ENCODE measurements at places on chromosomes 2 and 18.

DNA sequence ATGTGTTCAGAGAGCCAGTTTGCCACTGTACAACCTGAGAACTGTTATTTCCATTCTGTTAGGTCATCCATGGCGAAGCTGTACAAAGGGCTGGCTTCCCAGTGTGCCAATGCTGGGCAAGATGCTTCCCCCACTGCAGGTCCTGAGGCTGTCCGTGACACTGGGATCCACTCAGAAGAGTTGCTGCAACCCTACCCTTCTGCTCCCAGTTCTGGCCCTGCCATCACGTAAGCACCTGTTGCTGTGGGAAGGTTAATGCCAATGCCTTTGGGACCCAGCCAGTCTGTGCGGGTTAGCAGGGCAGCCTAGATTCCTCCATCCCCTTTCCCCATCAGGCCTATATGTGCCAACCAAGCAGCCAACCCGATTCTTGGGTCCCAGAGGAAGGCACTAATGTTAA lies 68.3 kb downstream of the ARHGEF33 start:
- no peak for DNase-seq

DNA sequence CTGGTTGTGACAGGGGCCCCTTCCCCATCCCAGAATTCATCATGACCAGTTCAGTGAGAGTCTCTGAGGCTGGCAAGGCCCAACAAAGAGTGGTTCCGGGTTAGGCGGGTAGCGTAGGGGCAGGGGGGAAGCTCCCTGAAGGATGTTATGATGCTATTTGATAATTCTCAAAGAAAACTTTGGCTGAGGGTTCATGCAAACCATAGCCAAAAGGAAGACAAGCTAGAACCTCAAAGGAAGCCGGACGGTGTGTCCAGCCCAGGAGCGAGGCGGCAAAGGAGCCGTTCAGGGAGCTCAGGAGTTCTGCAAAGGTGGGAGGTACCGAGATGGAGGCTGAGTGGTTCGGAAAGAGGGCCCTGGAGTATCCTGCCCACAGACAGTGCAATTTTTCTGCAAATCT lies 226.8 kb upstream of the RAB6C start:
- DNase-seq, result no peak

- no peak for DNase-seq
These were observed 642.0 kb upstream of the FSHR start for GRCh38 chr2:49796266-49796665.

- no peak for DNase-seq
These were observed 400.7 kb downstream of the NBAS start for GRCh38 chr2:15160201-15160991.

DNA sequence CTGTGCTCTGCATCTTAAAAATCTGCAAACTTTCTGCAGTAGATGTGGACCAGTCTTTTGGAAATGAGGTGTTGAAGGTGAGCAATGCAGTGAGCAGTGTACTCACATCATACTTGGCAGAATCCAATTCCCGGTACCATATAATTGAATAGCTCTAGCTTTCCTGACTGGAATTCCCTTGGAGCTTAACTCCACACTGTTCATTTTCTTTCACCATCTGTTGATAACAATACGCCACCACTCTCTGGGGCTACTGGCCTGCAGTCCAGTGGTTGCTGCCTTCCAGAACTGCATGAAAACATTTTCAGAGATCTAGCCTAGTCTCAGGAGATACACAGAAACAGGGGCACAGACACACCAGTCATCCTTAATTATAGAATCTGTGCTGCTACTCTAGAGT lies 820.0 kb upstream of the NXPH2 start:
- DNase-seq, result no peak

GRCh38 chr2:203997481-203997880 lies 60.9 kb downstream of the ICOS start:
- DNase-seq, result no peak

- no peak for DNase-seq
These were observed 213.9 kb downstream of the SH3RF3 start for GRCh38 chr2:109342930-109343329.

GRCh38 chr2:218363736-218364135 lies 7.1 kb downstream of the CATIP start:
- no peak for DNase-seq

- DNase-seq, result no peak
These were observed 575.0 kb downstream of the DCDC2C start for GRCh38 chr2:4278392-4278791.

GRCh38 chr2:143026411-143027054 lies 102.7 kb upstream of the ARHGAP15 start:
- DNase-seq, result no peak

DNA sequence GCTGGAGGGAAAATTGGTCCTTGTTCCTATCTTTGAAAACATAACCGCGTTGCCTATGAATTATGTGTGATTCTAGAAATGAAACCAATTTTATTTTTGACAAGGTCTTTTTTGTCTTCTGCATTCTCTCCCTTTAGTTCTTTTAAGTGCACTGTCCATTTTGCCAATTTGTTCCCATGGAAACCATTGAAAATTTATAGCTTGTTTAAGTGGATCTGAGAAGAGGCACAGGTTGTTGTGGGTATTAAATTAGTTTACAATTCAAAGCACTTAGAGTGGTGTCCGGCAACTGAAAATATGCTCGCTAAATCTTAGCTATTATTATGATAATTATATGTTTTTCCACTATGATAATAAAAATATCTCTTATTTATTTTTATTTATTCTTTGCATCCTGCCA lies 107.5 kb upstream of the FSHR start:
- no peak for DNase-seq

DNA sequence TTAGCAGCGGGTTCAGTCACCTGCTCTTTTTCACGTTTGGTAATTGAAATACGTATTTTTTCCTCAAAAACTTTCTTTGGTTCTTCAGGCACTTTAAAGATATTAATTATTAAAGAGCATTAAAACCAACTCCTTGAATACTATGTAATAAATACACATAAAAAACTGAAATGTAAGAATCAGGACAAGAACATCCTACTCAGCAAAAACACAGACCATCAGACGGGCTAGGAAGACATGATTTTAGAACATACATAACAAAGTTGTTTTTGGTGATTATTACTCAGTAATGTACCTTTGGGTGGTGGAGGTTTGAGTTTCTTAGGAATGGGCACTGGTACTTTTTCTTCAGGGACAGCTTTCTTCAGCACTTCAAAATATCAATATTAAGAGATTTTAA lies 126.1 kb downstream of the TTN start:
- no peak for DNase-seq

DNA sequence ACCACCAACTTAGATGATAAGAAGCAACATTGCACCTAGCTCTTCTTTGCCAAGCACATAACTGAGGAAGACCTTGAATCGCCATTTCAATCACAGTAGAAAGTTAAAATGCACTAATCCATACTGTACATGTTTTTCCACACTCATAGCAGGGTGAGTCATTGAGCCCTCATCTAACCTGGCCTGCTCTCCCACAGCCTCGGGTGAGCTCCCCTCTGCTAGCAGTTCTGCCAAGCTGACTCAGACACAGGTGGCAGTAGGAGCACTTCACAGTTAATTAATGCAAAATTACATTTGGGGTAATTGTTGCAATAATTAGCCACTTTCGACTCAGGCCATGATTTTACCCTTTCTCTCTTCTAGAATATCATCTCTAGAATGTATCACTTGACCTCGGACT lies 1632.8 kb upstream of the CELF4 start:
- no peak for DNase-seq

- no peak for DNase-seq
These were observed 200.8 kb upstream of the AGAP1 start for GRCh38 chr2:235293061-235293460.

DNA sequence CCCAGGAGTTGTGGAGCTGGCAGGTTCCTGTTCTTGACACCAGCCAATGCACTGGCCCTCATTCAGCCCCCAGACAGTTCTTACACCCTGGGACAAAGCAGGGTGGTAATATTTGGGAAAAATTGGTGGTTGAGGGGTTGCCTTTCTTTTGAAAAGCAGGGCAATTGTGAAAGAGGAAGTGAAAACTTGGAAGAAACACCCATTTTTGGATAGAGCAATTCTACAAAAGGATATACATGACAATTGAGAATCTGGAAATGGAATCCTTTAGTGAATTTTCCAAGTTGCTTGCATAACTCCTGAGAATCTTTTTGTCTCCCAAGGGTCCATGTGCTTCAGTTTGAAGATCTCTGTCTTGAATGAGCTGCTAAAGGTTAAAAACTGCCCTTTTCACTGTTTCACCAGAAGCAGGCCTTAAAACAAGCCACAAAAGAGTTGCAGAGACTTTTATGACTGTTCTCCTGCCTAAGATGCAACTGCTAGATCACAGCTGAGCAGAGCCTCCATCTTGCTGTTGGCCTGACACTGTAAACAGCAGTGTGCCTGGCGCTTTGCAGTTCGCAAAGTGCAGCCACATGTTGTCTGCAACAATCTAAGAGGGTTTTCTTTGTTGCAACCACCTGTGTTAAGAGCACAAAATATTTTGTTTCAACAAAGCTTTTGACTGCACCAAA lies 11.8 kb downstream of the COL4A4 start:
- no peak for DNase-seq

DNA sequence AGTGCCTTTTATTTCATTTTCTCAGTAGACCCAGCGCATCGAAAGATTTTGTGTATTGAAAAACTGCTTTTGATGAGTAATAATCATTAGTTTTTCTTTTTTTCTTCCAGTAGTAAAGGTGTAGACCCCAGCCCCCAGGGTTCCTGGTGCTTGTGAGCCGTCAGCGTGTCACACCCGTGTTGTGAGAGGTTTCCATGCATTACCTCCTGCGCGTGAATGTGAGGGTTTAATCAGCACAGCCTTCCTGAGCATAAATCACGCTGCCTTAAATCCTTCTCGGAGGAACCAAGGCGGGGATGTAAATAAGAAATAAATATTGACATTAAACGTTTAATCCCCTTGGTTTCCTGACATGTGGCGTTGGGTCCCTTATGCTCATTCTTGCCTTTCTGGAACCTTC lies 24.3 kb downstream of the TSHZ1 start:
- DNase-seq, result no peak

DNA sequence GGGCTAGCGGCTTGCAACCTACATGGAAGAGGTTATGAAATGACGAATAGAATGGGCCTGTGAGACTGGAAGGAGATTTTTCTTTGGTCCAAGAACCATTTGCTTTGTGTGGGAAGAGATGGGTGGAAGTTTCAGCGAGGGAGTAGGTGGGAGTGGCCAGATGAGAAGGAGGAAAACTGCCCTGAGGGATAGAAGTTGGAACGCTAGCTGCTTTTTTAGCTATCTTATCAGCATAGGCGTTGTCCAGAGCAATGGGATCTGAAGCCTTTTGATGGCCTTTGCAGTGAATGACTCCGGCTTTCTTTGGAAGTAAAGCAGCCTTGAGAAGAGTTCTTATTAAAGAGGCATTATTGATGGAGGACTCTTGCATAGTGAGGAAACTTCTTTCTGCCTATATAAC lies 52.4 kb downstream of the SPTBN1 start:
- no peak for DNase-seq

- DNase-seq, result no peak
These were observed 70.2 kb upstream of the DSC1 start for GRCh38 chr18:31232775-31233424.

- DNase-seq, result peak; percentile 42
These were observed at the start of gene RNPEPL1 for GRCh38 chr2:240567872-240568677. Gene RNPEPL1, plus strand, starts transcription at chr2:240568484. Its CDS starts 103 bp downstream, at chr2:240568587.

- no peak for DNase-seq
These were observed 197.6 kb downstream of the NDUFA10 start for GRCh38 chr2:239827523-239827890.

DNA sequence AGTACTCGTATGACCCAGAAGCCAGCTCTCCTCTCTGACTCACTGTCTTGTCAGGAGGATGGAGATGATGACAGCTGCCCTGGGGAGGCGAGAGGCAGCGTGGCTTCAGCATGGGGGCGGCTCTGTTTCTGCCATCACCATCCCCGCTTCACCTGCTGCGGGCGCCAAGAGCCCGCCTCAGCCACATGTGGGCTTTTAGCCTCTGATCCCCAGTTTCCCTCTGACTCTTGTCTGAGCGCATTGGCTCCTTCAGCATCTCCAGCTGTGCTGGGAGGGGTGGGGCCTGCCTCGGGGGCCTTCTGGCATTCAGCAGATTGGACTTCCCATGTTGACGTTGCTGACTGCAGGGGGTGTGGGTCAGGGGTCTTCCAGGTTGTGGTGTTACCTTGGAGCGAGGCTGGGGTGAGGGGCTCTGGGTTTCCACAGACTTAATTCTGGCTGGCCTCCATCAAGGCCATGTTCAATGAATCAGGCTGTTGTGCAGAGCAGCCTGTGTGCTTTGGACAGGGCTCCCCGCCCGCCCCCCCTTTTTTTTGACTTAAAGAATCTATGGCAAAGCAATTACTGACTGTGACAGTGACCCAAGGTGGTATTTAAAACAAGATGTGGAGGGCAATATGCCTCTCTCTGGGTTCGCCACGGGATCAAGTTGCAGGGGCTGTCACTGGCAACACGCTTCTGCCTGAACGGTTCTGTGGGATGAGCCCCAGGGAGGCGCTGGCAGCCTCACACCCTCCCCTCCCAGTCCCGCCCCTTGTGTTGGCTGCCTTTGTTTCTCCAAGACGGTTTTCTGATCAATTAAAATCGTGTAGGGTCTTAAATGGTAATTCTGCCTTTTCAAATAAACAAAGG lies 228.3 kb downstream of the LDLRAD4 start:
- no peak for DNase-seq

- DNase-seq, result no peak
These were observed 73.1 kb upstream of the DSG1 start for GRCh38 chr18:31244771-31245394.

DNA sequence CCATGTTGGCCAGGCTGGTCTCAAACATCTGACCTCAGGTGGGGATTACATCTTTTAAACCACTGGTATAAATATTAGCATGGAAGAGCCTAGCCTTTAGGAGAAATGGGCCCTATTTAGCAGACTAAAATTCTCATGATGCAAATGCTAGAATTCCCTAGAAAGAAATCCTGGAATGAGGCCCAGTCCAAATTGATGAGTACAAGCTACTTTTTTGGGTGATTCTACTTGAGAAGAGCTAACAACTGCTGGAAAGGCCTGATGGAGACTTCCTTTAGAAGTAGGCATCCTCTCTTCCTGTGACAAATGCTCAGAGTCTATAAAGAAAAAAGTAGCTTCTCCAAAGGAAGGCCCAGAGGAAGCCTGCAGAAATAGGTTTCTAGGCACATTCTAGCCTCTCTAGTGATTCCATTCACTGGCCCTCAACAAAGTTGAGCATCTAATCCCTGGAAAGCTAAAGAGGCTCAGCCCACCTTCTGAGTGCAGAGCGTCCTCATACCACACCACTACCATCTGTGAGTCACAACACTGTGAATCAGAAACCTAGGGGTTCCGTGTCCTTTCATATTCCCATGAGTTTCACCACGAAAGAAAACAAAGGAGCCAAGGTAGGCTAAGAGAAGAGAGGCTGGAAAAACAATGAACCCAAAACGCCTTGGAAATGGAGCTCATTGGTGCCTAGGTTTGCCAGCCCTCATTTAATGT lies 183.1 kb downstream of the C1D start:
- no peak for DNase-seq
